GM23338 (cell line): ENCODE measurements at places on chromosomes 12 and 14. TPM values are rescaled to one million over a fixed set of nuclear protein-coding genes. Genes with fewer than 3 reads are reported as not detected.

The LRRC10 gene
- not detected in 2 replicates for total RNA-seq

GRCh38 chr12:121648458-121649028 lies 20.9 kb downstream of the MORN3 start:
- DNase-seq = no peak

DNA sequence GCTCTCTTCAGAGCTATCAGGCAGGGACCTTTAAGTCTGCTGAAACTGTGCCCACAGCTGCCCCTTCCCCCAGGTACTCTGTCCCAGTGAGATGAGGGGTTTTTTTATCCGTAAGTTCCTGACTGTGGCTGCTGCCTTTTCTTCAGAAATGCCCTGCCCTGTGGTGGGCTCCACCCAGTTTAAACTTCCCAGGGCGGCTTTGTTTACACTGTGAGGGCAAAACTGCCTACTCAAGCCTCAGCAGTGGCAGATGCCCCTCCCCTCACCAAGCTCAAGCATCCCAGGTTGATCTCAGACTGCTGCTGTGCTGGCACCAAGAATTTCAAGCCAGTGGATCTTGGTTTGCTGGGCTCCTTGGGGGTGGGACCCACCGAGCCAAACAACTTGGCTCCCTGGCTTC lies 46.9 kb upstream of the SLC16A7 start:
- peak; percentile 8 for DNase-seq

DNA sequence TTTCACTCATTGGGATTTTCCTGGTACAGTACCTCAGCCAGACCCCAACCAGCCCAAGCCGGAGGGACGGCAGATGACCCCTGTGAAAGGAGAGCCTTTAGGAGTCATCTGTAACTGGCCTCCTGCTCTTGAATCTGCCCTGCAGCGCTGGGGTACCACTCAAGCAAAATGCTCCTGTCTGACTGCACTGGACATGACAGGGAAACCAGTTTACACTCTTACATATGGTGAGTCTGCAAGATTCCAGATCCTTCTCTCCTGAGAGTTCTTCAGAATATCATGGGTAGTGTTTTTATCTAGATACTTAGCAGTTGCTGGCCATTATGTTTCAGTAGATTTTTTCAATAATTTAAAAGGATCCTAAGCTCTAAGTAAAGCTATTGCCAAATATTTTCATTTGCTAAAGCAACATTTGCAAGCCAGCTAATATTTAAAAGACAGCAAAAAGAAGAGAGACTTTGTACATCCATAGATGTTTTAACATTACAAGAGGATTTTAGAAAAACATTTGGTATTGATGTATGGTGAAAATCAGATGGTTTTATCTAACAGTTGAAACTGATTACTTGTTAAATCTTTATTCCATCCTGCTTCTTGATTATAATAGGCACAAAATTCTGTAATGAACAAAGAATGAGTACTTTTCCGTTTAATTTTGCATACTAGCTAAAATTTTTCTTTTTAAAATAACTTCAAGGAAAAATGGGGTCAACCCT lies 85.1 kb upstream of the ATF1 start:
- DNase-seq = no peak

DNA sequence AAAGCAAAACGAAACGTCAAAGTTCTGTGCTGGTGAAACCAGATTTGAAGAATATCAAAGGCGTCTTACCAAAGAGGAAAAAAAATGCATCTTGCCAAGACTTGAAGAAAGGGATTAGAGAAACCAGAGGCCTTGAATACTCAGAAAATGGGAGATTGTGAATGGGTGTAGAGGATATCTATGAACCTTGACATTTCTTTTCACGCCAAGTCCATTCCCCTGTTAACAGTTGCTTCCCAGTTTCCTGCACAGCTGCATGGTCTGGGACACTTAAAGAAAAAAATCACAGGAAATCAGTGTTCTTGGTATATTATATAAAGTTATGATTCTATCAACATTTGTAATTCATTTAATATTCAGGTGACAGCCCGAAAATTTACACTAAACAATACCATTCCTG lies 1.4 kb upstream of the GTF2A1 start:
- no peak for DNase-seq
